ENCODE measurements at places on chromosomes 1 and 21.
A peak's percentile ranks its signal among the peaks of the same experiment; 100 is the strongest.

DNA sequence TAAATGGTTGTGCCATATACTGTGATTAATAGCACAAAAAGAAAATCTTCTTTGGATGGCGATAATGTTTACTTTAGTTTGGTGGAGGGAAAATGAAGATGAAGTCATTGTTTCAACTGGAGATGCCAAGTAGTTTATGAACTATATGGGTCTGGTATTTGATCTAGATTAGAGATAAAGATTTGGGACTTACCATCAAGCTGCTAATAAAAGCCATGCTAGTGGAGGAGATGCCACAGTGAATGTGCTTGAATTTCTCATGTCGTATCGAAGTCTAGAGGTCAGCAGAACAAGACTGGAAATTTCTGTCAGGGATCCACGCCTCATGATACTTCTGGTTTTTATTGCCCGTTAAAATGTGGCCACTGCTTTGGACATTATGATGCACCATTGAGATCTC is 742.0 kb downstream of the NCAM2 start:
- no peaks in the 10 kb centered on the region for H3K27me3 ChIP-seq
- H3K27ac ChIP-seq = no peak overlapping the region
- no peaks in the 10 kb centered on the region for H3K4me1 ChIP-seq
- no peaks in the 10 kb centered on the region for H3K36me3 ChIP-seq
- DNase-seq = no peak

GRCh38 chr21:44918107-44918470 is 2.6 kb downstream of the ITGB2 start:
- DNase-seq = no peak
- peak overlapping the region; percentile 91 for H3K4me3 ChIP-seq
- no peaks in the 10 kb centered on the region for H3K27me3 ChIP-seq
- H3K4me1 ChIP-seq = peaks cover 69% of the 10 kb centered on the region

GRCh38 chr1:183223467-183223866 is 37.4 kb downstream of the LAMC2 start:
- H3K27ac ChIP-seq = no peak overlapping the region
- H3K36me3 ChIP-seq = no peaks in the 10 kb centered on the region
- DNase-seq = no peak
- peaks cover 2% of the 10 kb centered on the region for H3K27me3 ChIP-seq
- H3K4me1 ChIP-seq = peaks cover 21% of the 10 kb centered on the region

- H3K36me3 ChIP-seq = no peaks in the 10 kb centered on the region
- no peak for DNase-seq
- H3K4me3 ChIP-seq = no peak overlapping the region
- H3K4me1 ChIP-seq = no peaks in the 10 kb centered on the region
- H3K27me3 ChIP-seq = no peaks in the 10 kb centered on the region
Measured at GRCh38 chr1:2916706-2917105, 104.6 kb upstream of the ACTRT2 start.

GRCh38 chr1:11746092-11746491 is 10.2 kb downstream of the AGTRAP start:
- peaks cover 48% of the 10 kb centered on the region for H3K4me1 ChIP-seq
- DNase-seq = no peak
- peaks cover 23% of the 10 kb centered on the region for H3K36me3 ChIP-seq
- H3K27ac ChIP-seq = no peak overlapping the region
- no peaks in the 10 kb centered on the region for H3K27me3 ChIP-seq
- no peak overlapping the region for H3K4me3 ChIP-seq

GRCh38 chr21:18499761-18500376 is 96.3 kb upstream of the TMPRSS15 start:
- H3K27me3 ChIP-seq = no peaks in the 10 kb centered on the region
- H3K36me3 ChIP-seq = no peaks in the 10 kb centered on the region
- H3K4me1 ChIP-seq = no peaks in the 10 kb centered on the region
- DNase-seq = peak; percentile 45

- H3K27ac ChIP-seq = no peak overlapping the region
- no peak for DNase-seq
- no peaks in the 10 kb centered on the region for H3K4me1 ChIP-seq
- no peak overlapping the region for H3K4me3 ChIP-seq
- H3K27me3 ChIP-seq = peaks cover 8% of the 10 kb centered on the region
Measured at GRCh38 chr1:224482619-224483018, 48.0 kb upstream of the WDR26 start.

- H3K4me3 ChIP-seq = no peak overlapping the region
- H3K36me3 ChIP-seq = no peaks in the 10 kb centered on the region
- no peak overlapping the region for H3K27ac ChIP-seq
Measured at GRCh38 chr1:205667909-205668643, 12.2 kb downstream of the SLC45A3 start.

GRCh38 chr1:228340686-228341449 is 65.8 kb downstream of the TRIM11 start:
- no peak overlapping the region for H3K27ac ChIP-seq
- H3K27me3 ChIP-seq = no peaks in the 10 kb centered on the region
- no peaks in the 10 kb centered on the region for H3K36me3 ChIP-seq
- no peak overlapping the region for H3K4me3 ChIP-seq
- DNase-seq = no peak
- no peaks in the 10 kb centered on the region for H3K4me1 ChIP-seq

GRCh38 chr21:28387220-28387619 is 605.5 kb downstream of the LTN1 start:
- no peak overlapping the region for H3K4me3 ChIP-seq
- H3K36me3 ChIP-seq = no peaks in the 10 kb centered on the region
- no peak overlapping the region for H3K27ac ChIP-seq
- no peaks in the 10 kb centered on the region for H3K27me3 ChIP-seq
- DNase-seq = no peak
- no peaks in the 10 kb centered on the region for H3K4me1 ChIP-seq

GRCh38 chr1:231519166-231519565 is 9.3 kb upstream of the TSNAX start:
- DNase-seq = no peak
- no peak overlapping the region for H3K27ac ChIP-seq
- H3K4me1 ChIP-seq = no peaks in the 10 kb centered on the region
- H3K27me3 ChIP-seq = peaks cover 22% of the 10 kb centered on the region
- no peak overlapping the region for H3K4me3 ChIP-seq
- H3K36me3 ChIP-seq = no peaks in the 10 kb centered on the region

GRCh38 chr1:228314658-228315483 is 91.8 kb downstream of the TRIM11 start:
- no peaks in the 10 kb centered on the region for H3K27me3 ChIP-seq
- no peak for DNase-seq
- H3K36me3 ChIP-seq = no peaks in the 10 kb centered on the region
- no peak overlapping the region for H3K27ac ChIP-seq
- no peaks in the 10 kb centered on the region for H3K4me1 ChIP-seq
- no peak overlapping the region for H3K4me3 ChIP-seq

GRCh38 chr1:201636510-201636971 is 97.6 kb downstream of the NAV1 start:
- DNase-seq = no peak
- H3K4me3 ChIP-seq = no peak overlapping the region
- no peak overlapping the region for H3K27ac ChIP-seq
- peaks cover 7% of the 10 kb centered on the region for H3K27me3 ChIP-seq
- H3K36me3 ChIP-seq = no peaks in the 10 kb centered on the region
- H3K4me1 ChIP-seq = no peaks in the 10 kb centered on the region

GRCh38 chr1:243482141-243483022 is 226.5 kb downstream of the SDCCAG8 start:
- H3K36me3 ChIP-seq = no peaks in the 10 kb centered on the region
- peak overlapping the region; percentile 75 for H3K4me3 ChIP-seq
- H3K4me1 ChIP-seq = peaks cover 25% of the 10 kb centered on the region
- no peaks in the 10 kb centered on the region for H3K27me3 ChIP-seq

DNA sequence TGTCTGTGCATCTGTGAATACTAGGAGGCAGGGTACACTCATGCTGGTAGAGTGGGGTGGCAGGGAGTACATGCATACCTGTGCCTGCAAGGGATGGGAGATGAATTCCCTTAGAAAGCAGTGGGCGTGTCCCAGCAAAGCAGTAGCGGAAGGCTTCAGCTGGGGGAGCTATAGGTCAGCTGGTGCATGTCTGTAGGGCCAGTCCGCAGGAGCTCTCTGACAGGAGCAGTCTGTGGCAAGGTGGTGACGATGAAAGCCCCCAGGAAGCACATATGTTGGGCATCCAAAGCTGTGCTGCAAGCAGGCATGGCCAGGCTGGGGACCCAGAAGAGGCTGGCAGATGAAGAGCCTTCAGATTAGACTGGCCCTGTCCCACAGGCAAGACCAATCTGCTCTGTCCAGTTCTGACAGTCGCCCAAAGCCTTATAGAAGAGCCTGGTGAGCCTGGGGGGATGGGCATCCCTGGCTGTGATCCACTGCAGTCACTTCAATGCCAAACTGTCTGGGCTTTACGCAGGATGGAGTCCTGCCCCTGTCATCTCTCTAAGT is 1.8 kb upstream of the OR2M4 start:
- H3K27ac ChIP-seq = no peak overlapping the region
- no peaks in the 10 kb centered on the region for H3K27me3 ChIP-seq
- no peak for DNase-seq

DNA sequence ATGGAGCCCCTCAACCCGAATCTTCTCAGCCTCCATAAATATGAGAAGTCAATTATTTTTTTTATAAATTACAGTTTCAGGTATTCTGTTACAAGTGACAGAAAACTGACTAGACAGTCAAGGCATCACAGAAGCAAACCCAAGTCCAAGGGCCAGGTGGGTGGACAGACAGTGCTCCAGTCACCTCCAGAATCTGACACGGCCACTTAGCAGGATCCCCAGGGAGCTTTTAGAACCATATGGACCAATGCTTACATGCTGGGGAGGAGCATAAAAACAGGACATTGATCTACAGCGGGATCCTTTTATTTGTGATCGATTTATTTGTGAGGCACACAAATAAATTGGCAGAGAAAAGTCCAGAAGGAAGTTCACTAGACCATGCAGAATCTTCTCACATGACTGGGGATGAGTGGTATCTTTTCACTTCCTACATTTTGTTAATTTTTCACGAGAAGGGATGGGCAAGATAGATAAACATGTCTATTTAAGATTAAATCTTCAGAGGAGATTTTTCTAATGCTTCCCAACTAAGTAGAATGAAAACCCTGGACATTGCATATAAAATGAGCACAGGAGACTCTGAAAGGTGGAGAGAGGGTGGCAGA is 15.0 kb downstream of the ZNF496 start:
- H3K27me3 ChIP-seq = no peaks in the 10 kb centered on the region
- peaks cover 31% of the 10 kb centered on the region for H3K36me3 ChIP-seq
- DNase-seq = no peak
- H3K27ac ChIP-seq = no peak overlapping the region

GRCh38 chr1:90370686-90371447 is 346.2 kb downstream of the BARHL2 start:
- H3K4me1 ChIP-seq = no peaks in the 10 kb centered on the region
- peaks cover 5% of the 10 kb centered on the region for H3K27me3 ChIP-seq
- no peak overlapping the region for H3K27ac ChIP-seq
- DNase-seq = no peak
- H3K36me3 ChIP-seq = no peaks in the 10 kb centered on the region

GRCh38 chr1:180235502-180236239 is 5.6 kb downstream of the LHX4 start:
- peak overlapping the region; percentile 21 for H3K27ac ChIP-seq
- H3K4me1 ChIP-seq = peaks cover 33% of the 10 kb centered on the region
- no peak overlapping the region for H3K4me3 ChIP-seq
- peaks cover 96% of the 10 kb centered on the region for H3K27me3 ChIP-seq
- DNase-seq = no peak
- H3K36me3 ChIP-seq = peaks cover 1% of the 10 kb centered on the region

DNA sequence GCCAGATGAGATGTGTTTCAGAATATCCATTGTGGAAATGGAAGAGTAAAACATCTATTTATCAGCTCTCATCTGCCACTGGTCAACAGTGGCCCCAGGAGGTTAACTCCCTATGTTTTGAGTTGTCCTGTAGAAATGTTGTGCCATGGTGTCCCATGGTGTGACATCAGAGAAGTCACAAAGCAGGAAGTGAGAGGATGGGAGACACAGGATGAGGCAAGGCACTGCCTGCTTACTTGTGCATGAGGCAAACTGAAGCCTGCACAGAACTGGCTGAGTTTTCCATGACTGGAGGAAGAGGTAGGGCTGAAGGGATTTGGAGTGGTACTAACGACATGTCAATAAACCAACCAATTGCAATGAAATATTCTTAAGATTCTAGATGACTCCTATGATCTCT is 131.5 kb upstream of the ZNF644 start:
- DNase-seq = no peak
- H3K4me3 ChIP-seq = no peak overlapping the region
- no peaks in the 10 kb centered on the region for H3K4me1 ChIP-seq
- no peaks in the 10 kb centered on the region for H3K36me3 ChIP-seq
- peaks cover 5% of the 10 kb centered on the region for H3K27me3 ChIP-seq

- no peaks in the 10 kb centered on the region for H3K36me3 ChIP-seq
- no peak overlapping the region for H3K27ac ChIP-seq
- no peaks in the 10 kb centered on the region for H3K4me1 ChIP-seq
- peak; percentile 18 for DNase-seq
Measured at GRCh38 chr1:38724160-38725131, 135.1 kb downstream of the RRAGC start.

GRCh38 chr1:153799016-153799415 is 23.8 kb downstream of the SLC27A3 start:
- H3K27me3 ChIP-seq = no peaks in the 10 kb centered on the region
- no peak overlapping the region for H3K27ac ChIP-seq
- DNase-seq = no peak
- H3K4me3 ChIP-seq = no peak overlapping the region
- no peaks in the 10 kb centered on the region for H3K36me3 ChIP-seq

DNA sequence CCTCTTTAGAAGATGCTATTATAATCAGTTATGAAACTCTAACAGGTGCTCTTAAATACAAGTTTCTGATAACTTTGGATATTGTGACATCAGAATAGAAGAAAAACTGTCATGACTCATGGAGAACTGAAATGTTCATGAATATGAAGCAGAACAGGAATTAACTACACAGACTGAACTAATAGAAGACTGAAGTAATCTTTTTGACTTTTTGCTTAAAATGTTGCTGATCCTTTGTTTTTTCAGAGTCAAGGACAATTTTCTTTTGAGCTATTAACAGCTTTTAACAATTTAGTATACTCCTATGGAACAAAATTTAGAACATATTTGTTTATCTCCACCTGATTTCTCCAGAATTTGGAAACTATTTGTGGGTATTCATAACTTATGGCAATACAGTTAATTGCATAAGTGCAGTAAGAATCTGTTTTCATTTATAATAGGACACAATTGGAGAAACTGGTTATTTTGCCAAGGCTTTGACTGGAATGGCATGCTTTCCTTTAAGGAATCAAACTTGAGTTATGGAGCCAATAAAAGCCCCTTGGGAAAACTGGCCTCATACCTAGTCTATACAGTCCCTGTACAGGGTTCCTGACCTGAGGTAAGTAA is 18.7 kb upstream of the PLA2G5 start:
- no peak overlapping the region for H3K4me3 ChIP-seq
- H3K27me3 ChIP-seq = peaks cover 28% of the 10 kb centered on the region
- peaks cover 13% of the 10 kb centered on the region for H3K36me3 ChIP-seq
- no peak for DNase-seq
- no peaks in the 10 kb centered on the region for H3K4me1 ChIP-seq

GRCh38 chr1:9780554-9781110 is 43.1 kb downstream of the CLSTN1 start:
- H3K27me3 ChIP-seq = no peaks in the 10 kb centered on the region
- peak; percentile 44 for DNase-seq
- H3K27ac ChIP-seq = no peak overlapping the region

GRCh38 chr1:159946242-159947187 is 1.1 kb upstream of the IGSF9 start:
- no peaks in the 10 kb centered on the region for H3K36me3 ChIP-seq
- H3K4me1 ChIP-seq = peaks cover 6% of the 10 kb centered on the region
- peaks cover 67% of the 10 kb centered on the region for H3K27me3 ChIP-seq
- no peak overlapping the region for H3K4me3 ChIP-seq
- DNase-seq = no peak
